ENCODE measurements at places on chromosomes 16 and 17.

DNA sequence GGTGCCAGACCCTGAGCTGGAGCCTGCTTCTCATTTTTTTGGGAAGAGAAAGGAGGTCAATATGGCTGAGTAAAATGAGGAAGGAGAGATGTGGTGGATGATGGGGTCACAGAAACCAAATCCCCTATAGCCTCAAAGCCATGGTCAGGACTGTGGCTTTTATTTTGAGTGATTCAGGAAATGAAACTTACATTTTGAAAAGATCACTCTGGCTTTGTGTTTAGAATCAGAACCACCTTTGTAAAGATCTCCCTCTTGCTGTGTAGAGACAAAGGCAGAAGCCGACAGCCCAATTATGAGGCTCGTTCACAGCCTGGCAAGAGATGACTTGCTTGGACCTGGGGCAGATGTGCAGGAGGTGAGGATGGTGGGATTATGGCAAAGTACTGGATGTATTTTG lies 121.6 kb upstream of the ANKFN1 start:
- DNase-seq = no peak

GRCh38 chr17:48546924-48547807 lies 2.3 kb upstream of the HOXB2 start:
- peak; percentile 46 for DNase-seq

GRCh38 chr16:84611041-84611440 lies 6.8 kb downstream of the COTL1 start:
- DNase-seq = no peak

DNA sequence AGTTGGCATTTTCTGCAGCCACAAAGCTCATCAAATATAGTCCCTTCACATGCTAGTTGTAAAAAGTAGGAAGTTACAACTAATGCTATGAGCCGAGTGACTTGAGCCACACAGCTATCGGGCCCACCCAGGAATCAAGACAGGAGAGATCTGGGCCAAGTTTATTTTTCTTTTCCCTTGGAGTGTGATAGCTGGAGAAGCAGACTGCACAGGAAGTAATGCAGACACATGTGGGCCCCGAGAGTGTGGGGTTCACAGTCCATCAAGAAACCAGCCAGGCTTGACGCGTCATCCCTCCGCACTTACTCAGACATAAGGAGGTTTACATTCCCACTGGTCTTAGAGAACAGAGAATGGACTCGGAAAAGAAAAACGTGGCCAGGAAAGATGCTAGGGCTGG lies 403.1 kb upstream of the CDH11 start:
- no peak for DNase-seq

- DNase-seq = no peak
Observed at GRCh38 chr17:49691086-49691676, 13.3 kb upstream of the SPOP start.

- DNase-seq = peak; percentile 41
Observed at GRCh38 chr16:56481468-56482122, 30.2 kb downstream of the OGFOD1 start.

DNA sequence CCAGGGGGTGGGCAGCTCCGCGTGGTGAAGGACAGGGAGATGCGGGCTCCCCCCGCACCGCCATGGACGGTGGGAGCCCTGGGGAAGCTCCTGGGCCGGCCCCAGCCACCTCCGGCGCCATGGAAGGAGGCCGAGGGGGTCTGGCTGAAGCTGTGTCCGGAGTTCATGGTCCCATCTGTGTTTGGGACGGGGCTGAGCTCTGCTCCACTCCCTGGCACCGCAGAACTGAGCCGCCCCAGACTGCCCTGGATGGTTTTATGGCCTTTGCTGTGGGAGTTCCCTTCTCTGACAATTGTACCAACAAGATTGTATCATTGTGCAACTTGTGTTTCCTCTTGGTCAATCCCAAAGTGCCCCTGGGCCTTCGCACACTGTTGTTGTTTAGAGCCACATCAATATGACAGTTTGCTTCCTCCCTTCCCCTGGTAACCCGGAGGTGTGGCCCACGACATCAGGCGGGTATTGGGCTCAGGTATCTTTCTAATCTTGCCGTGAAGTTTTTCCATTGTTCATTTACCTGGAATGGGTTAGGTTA lies 942 bp downstream of the KRT23 start:
- DNase-seq = no peak

DNA sequence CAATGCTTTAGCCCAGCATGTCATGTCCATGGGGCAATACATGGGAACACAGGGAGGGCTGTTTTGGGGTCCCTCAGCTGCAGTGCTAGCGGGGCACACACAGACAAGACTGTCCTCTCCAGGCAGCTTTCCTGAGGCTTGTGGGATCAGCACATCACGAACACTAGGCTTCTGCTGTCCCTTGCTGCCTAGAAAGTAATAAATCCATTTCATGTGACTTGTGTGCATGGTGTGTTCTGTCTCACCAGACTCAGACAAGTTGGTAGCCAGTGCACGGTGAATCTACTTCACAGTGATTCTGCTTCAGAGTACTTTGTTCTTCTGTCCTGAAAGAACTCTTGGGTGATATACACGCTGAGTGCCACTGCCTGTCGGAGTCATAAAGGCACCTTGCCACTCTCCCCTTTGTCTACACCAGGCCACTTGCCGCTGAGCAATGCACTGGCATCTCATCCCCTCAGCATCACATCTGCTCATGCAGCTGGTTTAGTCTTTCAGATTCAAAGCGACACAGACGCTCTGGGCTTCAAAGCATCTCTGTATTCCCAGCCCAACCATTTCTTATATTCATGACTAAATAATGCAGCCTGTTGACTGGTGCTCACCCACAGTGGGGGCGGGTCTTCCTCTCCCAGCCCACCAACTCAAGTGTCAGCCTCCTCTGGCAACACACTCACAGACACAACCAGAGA lies 95.2 kb upstream of the COX10 start:
- no peak for DNase-seq

DNA sequence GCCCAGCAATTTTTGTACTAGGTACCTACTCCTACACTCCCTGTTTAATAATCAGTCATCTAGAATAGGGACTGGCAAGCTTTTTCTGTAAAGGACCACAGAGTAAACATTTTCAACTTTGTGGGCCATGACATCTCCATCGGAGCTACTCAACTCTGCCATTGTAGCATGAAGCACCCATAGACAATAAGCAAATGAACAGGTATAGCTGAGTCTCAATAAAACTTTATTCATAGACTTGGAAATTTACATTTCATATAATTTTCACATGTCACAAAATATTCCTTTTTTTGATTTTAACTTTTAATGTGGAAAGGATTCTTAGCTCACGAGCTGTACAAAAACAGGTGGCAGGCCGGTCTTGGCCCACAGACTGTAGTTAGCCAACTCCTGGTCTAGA lies 345.8 kb downstream of the SOX9 start:
- no peak for DNase-seq

DNA sequence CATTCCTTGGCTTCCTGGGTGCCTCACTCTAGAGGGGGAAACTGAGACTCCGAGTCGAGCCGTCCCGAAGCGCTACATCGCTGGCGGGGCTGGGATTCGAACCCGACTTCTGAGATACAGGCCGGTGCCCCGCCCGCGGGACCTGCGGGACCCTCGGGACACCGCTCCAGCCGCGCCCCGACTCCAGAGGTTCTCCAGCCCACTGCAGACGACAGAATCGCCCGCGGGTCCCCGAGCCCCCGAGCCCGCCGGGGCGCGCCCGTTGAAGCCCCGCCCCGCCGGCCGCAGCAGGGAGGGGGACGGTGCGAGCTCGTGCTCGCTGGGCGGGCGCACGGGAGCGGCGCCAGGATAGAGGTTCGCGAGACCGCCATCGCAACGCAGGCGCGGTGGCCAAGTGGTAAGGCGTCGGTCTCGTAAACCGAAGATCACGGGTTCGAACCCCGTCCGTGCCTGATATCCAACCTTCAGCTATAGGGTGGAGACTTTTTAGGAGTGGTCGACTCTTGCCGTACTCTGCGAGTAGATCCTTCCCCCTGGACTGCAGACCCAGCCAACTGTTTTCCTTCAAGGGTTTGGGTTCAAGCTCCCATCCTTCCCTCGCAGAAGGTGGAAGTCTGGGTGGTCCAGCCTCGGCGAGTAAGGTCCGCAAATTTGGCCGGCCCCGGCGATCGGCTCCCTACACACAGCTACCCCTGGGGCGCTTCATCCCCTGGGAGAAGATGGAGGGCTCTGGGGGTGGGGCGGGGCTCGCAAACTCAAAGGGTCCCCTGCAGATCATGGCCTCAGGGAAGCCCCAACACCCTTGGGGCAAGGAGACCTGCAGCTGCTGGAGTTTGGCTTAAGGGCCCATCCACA lies 214.6 kb downstream of the MRTFB start:
- DNase-seq = peak; percentile 91

- no peak for DNase-seq
Observed at GRCh38 chr17:36901506-36901905, 35.8 kb upstream of the LHX1 start.

GRCh38 chr16:18800293-18800692 lies 1.1 kb downstream of the ARL6IP1 start:
- no peak for DNase-seq

- no peak for DNase-seq
Observed at GRCh38 chr17:64092113-64092512, 37.8 kb downstream of the ERN1 start.

Data from WERI-Rb-1 (cell line).